ENCODE measurements at places on chromosomes 3 and 15.

GRCh38 chr3:124296406-124296805 is 304.5 kb upstream of the ROPN1 start:
- DNase-seq = no peak

- DNase-seq = peak; percentile 88
These were observed 52.3 kb upstream of the CGNL1 start for GRCh38 chr15:57323806-57324589.

- no peak for DNase-seq
These were observed 83.2 kb downstream of the MEIS2 start for GRCh38 chr15:37017031-37017625.

DNA sequence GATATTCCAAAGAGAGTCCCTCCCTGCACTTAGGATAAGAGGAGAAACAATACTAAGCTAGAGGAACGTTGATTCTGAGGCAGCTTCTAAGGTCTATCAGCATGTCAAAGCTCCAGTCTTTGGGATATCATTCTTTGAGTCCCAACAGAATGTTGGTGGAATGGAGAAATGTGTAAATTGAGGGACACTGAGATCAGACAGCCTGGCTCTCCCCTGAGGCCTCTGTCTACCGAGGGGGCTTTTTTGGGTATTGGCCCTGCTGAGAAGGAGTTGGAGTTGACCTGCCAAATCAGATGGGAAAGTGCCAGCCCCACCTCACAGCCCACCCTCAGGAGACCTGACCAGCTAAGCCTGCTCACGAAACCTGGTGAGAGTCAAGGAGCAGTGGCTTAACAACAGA is 27.6 kb upstream of the LRTM1 start:
- DNase-seq = no peak

GRCh38 chr15:92749216-92749615 is 93.6 kb upstream of the FAM174B start:
- no peak for DNase-seq

DNA sequence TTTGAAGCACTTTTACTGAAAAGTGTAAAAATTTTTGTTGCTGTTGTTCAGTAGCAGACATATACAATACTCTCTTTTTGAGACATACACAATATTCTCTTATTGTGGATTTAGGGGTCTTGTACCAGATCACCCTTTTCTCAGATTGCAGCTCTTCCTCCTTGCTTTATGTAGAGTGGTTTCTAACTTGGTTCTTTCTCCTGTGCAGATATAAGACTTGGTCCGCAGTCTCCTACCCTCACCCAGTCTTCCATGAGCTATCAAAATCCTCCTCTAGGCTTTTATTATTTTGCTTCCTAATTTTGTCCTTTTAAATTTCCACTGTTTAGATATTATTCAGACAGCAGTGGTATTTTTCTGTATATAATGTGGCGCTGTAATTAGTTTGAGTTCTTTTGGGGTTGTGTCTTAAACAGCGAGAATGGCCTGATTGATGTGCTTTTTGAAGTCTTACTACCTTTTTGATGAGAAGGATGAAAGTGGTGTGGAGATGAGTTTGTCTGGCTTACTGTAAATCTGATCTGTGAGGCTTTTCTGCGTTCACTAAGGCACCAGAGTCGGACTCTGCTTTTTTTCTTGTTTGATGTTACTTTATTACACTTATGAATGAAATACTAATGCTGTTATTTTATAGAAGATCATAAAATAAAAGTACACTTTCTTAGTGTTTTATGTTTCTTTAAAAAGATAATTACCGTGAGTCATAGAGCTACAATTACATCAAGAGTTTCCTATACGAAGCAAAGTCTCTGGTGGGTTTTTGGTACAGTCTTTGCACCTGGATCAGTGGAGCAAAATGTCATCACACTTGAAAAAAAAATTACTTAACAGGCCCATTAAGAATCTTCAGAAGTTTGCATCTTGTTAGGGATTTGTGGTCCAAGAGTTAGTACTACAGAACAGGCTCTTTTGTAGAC is 27.8 kb downstream of the FNDC3B start:
- DNase-seq = no peak

- peak; percentile 25 for DNase-seq
These were observed 11.8 kb upstream of the PIAS1 start for GRCh38 chr15:68042156-68042854.

- no peak for DNase-seq
These were observed 166.4 kb downstream of the ATG7 start for GRCh38 chr3:11438646-11439045.

Data from NCI-H526 treated with DMSO at 0.1 percent for 48 hours (cell line).